Progenitor cell of endocrine pancreas (in vitro differentiated cells): ENCODE measurements at places on chromosomes 3 and 15.

- DNase-seq, result no peak
- peaks cover 3% of the 10 kb centered on the region for H3K4me1 ChIP-seq
- peaks cover 17% of the 10 kb centered on the region for H3K36me3 ChIP-seq
Measured at GRCh38 chr3:119913021-119913420, 131.1 kb downstream of the NR1I2 start.

GRCh38 chr15:81478354-81478753 is 104.3 kb upstream of the TMC3 start:
- no peak for DNase-seq
- H3K4me1 ChIP-seq, result no peaks in the 10 kb centered on the region
- no peak overlapping the region for H3K27ac ChIP-seq
- no peaks in the 10 kb centered on the region for H3K36me3 ChIP-seq
- H3K4me3 ChIP-seq, result no peak overlapping the region
- peaks cover 4% of the 10 kb centered on the region for H3K27me3 ChIP-seq

- H3K4me1 ChIP-seq, result peaks cover 21% of the 10 kb centered on the region
- no peak overlapping the region for H3K4me3 ChIP-seq
- DNase-seq, result no peak
- peak overlapping the region; percentile 78 for H3K27ac ChIP-seq
Measured at GRCh38 chr3:108180194-108180593, 42.0 kb downstream of the IFT57 start.

DNA sequence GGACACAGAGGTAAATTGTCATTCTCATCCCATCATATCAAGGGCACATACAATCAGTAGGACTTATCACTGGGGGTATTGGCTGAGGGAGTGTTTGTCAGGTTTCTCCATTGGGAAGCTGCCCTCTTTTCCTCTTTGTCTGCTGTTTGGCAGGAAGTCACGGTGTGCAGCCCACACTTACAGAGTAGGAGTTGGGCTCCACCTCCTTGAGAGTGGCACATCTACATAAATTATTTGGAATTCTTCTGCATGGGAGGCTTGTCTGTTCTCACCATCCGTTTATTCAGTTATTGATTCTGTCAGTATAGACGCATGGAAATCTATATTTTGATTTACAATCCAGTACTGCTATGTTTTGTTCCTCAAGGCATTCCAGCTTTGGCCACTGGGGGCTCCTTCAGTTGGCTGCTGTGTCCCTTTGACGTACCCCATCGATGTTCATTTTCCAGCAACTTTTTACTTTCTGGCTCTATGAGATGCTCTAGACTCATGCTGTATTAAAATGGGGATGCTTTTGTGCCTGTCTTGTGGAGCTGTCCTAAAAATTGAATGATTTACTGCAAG is 200.3 kb downstream of the SLCO3A1 start:
- DNase-seq, result no peak
- H3K4me1 ChIP-seq, result no peaks in the 10 kb centered on the region
- H3K27me3 ChIP-seq, result peaks cover 26% of the 10 kb centered on the region
- H3K36me3 ChIP-seq, result no peaks in the 10 kb centered on the region
- H3K4me3 ChIP-seq, result no peak overlapping the region

DNA sequence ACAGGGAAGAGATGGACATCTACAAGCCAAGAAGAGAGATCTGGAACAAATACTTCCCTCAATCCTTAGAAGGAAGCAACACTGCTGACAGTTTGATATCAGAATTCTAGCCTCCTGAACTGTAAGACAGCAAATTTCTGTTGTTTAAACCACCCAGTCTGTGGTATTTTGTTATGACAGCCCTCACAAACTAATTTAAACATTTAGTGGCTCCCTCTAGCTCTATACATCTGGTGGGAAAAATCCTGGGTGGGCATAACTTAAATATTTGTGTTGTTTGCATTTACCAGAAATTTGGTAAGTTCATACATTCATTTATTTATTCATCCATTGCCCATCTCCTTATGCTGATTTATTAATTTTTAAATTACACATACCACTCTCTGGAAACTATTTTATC is 62.5 kb upstream of the GSK3B start:
- no peak overlapping the region for H3K4me3 ChIP-seq
- no peak for DNase-seq
- no peaks in the 10 kb centered on the region for H3K27me3 ChIP-seq
- peaks cover 11% of the 10 kb centered on the region for H3K4me1 ChIP-seq

DNA sequence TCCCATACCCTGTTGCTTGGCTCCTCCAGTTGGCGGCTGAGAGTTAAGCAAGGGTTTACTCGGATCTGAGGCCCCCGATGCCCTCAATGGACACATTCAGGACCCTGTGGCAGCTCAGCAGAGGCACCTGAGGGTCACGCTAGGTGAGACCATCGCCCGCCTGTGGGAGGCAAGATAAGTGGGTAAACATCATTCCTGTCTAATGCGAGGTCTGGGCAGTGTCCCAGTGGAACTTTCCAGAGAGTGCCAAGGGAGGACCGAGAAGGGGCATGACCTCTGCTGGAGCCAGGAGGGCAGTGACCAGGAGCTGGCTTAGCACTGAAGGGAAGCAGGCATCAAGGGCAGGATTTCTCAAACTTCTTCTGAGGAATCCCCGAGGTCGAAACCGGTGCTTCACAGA is 65.4 kb upstream of the SEC61A1 start:
- no peaks in the 10 kb centered on the region for H3K4me1 ChIP-seq
- peaks cover 13% of the 10 kb centered on the region for H3K27me3 ChIP-seq
- H3K4me3 ChIP-seq, result no peak overlapping the region
- H3K27ac ChIP-seq, result no peak overlapping the region
- DNase-seq, result no peak
